ENCODE measurements at places on chromosomes 1 and 21. TPM values are rescaled to one million over a fixed set of nuclear protein-coding genes. Genes with fewer than 3 reads are reported as not detected.

DNA sequence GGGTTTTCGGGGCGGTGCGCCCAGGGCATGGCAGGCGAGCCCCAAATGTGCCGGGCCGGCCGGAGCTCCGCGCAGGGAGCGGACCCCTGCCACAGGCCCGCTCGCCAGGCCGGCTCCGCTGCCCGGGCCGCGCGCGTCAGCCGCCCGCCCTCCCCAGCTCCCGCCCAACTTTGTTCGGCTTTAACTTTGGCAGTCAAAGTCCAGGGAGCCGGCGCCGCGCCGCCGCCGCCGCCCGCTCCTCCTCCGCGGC lies 488 bp downstream of the SLC35D1 start:
- peak; percentile 89 for DNase-seq

DNA sequence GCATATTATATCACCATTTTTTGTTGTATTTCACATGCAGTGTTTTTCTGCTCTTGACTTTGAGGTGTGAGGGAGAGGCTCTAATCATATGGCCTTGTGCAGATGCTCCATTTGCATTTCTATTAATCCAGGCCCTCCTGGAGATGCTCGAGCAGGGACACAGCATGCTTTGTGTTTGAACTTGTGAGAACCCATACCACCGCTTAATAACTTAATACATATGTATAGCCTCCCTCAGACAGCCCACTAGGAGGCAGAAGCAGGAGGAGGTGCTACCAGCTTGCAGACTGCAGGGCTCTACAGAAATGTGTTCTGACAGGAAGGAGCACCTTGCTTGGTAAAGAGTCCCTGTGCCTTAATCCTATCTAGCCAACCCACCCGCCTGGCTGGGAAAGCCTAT lies 155.2 kb downstream of the BARHL2 start:
- DNase-seq: no peak

DNA sequence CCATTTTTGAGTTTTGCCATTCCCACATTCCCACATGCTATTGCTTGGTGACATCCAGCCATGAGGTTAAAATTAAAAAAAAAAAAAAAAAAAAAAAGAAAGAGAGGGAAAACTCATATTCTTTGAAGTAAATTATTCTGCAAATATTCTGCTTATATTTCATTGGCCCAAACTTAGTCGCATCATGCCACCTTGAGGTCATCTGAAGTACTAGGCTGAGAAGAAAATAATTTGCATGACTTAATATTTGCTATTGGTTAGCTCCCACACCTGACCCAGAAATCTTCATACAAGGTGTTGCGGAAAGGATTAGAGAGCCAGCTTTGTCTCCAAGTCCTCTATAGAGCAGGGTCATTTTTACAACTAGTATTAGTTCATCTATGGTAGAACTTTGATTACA lies 2206.0 kb downstream of the MRPL39 start:
- no peak for DNase-seq

GNAT2 gene
- total RNA-seq: not detected

NKAIN1 gene
- total RNA-seq: not detected

DNA sequence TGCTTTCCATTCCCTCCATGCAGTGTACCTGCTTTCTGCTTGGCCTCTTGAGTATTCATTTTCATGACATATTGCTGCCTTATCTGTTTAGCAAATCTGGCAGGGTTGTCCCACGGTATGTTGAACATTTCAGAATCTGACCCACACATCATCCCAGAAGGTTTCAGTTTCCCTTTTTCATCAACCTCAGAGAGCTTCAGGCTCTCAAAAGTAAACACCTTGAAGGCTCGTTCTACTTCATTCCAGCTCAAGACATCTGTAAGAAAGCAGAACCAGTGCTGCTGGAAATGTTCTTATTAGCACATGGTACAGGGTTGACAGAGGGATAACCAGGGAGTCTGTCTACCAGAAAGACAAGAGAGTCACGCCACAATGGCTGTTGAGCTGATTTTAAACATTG lies 103.6 kb downstream of the SPAG17 start:
- DNase-seq: no peak

- no peak for DNase-seq
Observed at GRCh38 chr1:181911715-181912114, 149.8 kb downstream of the ZNF648 start.

CNKSR1 gene
- 27.7 TPM for total RNA-seq

SLC30A2 gene
- not detected for total RNA-seq

- no peak for DNase-seq
Observed at GRCh38 chr1:180040034-180040433, 85.4 kb downstream of the CEP350 start.

DNA sequence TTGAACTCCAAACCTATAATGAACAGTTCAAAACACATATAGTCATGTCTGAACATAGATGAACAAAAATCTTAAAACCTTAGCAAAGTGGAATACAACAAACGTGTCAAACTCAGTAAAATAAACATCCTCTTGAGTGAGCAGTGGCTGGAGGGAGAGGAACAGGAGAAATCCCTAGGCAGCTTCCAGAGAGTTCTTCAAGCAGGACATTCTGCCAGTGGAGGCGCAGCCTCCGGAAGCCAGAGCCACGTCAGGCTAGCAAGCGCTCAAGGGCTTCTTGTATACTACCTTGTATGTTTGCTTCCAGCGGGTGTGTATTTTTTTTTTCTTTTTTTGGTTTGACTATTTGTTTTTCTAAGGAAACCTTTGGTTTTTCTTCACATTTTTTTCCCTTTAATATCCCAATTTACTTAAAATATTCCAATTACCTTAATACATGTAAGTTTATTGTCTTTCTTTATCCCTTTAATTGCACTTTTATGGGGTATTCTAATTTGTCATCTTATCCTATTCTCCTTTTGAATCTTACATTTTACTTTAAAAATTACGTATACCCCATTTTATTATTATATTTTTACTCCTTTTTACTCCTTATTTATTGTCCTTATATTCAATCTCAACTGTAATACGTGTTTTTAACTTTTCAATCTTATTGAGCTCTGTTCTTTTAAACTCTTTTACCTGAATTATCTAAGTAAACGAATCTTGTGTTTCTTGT lies 42.0 kb downstream of the COLGALT2 start:
- no peak for DNase-seq

MMEL1 gene
- 190 TPM for total RNA-seq

GRCh38 chr1:201712387-201713085 lies 116.4 kb upstream of the IPO9 start:
- DNase-seq: no peak

GRCh38 chr1:212873518-212873917 lies 15.4 kb downstream of the FLVCR1 start:
- DNase-seq: no peak

DNA sequence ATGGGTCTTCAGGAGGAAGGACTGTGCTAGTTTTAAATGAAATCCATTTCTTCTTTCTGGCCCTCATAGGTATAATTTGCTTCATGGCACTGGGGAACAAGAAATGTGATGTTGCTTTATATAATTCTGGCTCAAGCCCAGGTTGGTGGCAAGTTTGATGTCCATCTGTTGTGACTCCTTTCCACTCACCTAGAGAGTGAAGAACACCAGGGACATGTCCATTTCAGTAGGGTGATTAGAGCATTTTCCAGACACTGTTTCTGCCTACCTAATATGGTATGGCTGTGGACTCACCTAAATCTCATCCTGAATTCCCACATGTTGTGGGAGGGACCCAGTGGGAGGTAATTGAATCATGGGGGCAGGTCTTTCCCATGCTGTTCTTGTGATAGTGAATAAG lies 278.1 kb downstream of the LMX1A start:
- no peak for DNase-seq

GRCh38 chr1:9418851-9419250 lies 120.4 kb upstream of the SLC25A33 start:
- DNase-seq: no peak

Data from stomach (tissue), 19 donors.